ENCODE measurements at places on chromosomes 13 and 19.

- no peak for DNase-seq
Observed at GRCh38 chr13:25933520-25933919, 118.3 kb downstream of the SHISA2 start.

DNA sequence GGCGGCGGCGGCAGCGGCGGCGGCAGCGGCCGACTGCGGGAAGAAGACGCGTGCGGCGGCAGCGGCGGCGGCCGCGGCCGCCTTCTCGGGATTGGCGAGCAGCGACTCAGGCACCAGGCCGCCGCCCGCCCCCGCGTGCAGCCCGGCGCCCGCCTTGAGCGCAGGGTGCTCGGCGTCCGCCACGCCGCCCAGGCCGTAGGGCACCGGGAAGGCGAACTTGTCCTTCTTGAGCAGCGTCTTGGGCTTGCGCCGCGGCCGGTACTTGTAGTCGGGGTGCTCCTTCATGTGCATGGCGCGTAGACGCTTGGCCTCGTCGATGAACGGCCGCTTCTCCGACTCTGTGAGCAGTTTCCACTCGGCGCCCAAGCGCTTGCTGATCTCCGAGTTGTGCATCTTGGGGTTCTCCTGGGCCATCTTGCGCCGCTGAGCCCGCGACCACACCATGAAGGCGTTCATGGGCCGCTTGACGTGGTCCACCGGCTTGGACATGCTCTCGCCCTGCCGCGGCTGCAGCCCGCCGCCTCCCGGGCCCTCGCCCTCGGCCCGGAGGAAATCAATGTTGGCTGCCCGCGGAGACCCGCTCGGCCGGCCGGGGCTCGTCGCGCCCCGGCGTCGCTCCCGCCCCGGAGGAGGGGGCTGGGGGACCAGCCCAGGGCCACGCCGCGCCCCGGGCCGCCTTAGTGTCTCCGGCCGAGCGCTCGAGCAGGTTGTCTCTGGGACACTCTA lies 621 bp downstream of the SOX21 start:
- DNase-seq = no peak

GRCh38 chr13:21458451-21458812 lies 671 bp downstream of the ZDHHC20 start:
- peak; percentile 51 for DNase-seq

- peak; percentile 13 for DNase-seq
Observed at GRCh38 chr19:17703824-17704463, 15.3 kb upstream of the MAP1S start.

DNA sequence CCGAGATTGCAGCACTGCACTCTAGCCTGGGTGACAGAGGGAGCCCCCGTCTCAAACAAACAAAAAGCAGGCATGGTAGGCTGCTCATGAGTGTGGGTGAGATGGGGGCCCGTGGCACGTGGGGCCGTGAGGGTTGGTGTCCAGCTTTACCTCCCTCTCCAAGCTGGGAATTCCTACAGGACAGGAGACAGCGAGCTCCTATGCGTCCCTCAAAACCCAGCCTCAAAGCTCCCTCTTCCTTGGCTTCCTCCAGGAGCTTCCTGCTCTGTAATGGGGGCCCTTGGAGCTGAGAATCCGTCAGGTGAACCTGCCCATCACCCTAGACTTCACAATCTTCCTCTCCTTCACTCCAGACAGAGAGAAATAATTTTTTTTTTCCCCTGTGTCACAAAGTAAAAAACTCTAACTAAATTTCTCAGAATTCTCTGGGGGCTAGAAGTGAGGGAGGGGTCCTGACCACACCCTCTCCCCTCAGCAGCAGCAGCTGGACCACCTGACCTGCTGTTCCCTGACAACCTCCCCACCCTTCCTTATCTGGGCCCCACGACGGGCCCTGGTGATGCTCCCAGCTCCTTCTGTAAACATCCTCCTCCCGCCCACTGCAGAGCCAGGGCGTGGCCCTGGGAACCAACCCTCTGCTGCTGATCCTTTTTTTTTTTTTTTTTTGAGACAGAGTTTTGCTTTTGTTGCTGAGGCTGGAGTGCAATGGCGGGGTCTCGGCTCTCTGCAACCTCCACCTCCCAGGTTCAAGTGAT lies 22.1 kb upstream of the WDR18 start:
- no peak for DNase-seq

DNA sequence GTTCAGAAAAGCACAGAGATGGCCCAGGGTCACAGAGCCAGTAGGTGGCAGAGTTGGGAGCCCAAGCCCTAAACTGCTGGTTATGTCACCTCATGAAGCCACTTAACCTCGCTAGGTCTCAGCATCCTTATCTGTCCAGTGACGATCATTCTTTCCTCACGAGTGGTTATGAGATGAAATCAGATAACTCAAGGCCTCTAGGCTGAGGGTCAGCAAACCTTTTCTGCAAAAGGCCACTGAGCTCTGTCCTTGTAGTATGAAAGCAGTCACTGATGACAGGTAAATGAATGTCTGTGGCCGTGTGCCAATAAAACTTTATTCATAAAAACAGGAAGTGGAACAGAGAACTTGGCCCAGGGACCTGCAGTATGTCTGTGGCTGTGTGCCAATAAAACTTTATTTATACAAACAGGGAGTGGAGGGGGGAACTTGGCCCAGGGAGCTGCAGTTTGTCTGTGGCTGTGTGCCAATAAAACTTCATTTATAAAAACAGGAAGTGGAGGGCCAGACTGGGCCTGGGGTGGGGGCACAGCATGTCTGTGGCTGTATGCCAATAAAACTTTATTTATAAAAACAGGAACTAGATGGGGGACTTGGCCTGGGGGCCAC lies 71.2 kb downstream of the GNG7 start:
- DNase-seq = peak; percentile 25

- no peak for DNase-seq
Observed at GRCh38 chr13:80975903-80976302, 635.0 kb upstream of the SPRY2 start.

DNA sequence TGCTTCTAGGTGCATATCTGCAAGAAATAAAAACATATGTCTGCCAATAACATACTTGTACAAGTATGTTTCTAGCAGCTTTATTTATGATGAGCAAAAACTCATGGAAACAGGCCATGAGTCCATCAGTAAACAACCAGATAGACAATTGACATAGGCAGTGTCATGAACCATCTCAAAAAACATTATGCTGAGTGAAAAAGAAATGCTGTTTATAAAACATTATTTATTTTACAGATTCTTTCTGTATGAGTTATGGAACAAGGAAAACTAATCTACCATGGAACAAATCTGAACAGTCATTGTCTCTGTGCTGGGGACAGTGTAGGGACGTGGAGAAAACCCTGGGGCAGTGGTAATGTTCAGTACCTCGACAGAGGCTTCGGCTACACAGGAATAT lies 283.9 kb downstream of the UQCRFS1 start:
- peak; percentile 25 for DNase-seq

GRCh38 chr13:40515702-40516101 lies 150.7 kb downstream of the FOXO1 start:
- no peak for DNase-seq

- DNase-seq = no peak
Observed at GRCh38 chr19:2374808-2375207, 14.7 kb downstream of the TMPRSS9 start.

DNA sequence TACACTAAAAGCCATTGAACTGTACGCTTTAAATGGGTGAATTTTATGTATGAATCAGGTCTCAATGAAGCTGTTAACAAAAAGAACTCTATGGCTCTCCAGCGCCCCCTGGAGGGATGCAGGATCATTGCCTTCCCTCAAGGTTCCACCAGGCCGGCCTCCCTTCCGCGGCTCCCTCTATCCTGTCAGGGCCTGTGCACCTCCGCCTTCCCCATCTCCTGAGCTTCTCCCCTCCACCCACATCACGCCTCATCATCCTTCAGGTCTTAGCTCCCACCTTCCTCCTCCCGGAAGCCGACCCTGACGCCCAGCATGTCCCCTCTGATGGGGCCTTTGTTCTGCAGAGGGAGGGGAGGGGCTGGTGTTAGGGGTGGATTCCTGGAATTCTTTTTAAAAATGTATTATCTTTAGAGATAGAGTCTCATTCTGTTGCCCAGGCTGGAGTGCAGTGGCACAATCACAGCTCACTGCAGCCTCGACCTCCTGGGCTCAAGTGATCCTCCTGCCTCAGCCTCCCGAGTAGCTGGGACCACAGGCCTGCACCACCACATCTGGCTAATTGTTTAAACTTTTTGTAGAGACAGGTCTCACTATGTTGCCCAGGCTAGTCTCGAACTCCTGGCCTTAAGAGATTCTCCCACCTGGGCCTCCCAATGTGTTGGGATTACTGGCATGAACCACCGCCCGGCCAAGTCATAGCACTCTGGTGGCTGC lies 27.7 kb downstream of the MEIS3 start:
- peak; percentile 72 for DNase-seq

DNA sequence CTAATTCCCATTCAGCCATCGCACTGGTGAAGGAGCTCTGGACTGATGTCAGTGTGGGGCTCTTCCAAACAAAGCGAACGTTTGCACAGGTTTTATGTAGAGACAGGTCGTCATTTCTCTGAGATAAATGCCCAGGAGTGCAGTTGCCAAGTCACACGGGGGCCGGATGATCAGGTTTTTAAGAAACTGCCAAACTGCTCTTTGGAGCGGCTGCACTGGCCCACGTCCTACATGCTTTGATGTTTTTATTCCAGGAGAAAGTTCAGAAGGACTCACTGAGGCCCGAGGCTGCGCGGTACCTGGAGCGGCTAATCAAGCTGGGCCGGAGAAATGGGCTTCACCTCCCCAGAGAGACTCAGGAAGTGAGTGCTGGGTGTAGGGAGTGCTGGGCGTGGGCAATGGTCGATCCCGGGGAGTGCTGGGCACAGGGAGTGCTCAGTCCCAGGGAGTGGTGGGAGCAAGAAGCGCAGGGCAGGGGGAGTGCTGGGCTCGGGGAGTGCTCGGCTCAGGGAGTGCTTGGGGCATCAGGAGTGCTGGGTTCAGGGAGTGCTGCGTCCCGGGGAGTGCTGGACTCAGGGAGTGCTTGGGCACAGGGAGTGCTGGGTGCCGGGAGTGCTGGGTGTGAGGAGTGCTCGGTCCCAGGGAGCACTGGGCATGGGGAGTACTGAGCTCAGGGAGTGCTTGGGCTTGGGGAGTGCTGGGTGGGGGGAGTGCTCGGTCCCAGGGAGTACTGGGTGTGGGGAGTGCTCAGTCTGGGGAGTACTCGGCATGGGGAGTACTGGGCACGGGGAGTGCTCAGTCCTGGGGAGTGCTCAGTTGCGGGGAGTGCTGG lies 10.7 kb downstream of the THOP1 start:
- no peak for DNase-seq

- no peak for DNase-seq
Observed at GRCh38 chr19:2101417-2102335, 5.0 kb downstream of the IZUMO4 start.

DNA sequence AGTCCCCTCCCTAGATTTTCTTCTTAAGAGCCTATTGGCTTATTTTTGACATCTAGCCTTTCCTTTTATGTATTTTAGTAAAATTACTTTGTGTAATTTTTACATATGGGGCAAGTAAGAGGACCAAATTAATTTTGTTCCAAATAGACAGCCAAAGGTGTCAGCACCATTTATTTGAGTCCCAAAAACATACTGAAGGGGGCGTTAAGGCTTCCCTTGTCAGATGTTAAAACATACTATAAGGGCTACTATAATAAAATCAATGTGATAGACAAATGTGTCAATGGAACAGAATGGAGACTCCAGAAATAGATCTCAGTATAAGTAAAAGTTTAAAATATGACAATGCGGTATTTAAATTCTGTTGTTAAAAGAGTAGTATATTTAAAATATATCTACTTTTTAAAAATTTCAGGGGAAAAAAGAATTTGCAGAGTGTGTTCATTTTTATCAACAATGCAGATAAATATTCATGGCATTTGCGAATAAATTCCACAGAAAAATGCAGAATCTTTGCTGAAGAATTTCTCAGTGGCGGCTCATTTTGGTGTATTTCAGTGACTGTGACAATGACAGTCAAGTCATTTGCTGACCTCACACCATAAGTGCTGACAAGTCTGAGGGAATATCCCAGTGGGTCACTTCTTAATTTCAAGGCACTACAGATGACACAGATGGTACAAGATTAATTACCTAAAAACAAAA lies 133.7 kb downstream of the MTUS2 start:
- no peak for DNase-seq

GRCh38 chr19:35773020-35773806 lies 2.2 kb upstream of the ARHGAP33 start:
- DNase-seq = peak; percentile 89
